Fibroblast of gingiva (primary cell): ENCODE measurements at places on chromosomes 2 and 18.
A peak's percentile ranks its signal among the peaks of the same experiment; 100 is the strongest.

GRCh38 chr2:75556679-75557366 is 3.9 kb downstream of the EVA1A start:
- DNase-seq = no peak

DNA sequence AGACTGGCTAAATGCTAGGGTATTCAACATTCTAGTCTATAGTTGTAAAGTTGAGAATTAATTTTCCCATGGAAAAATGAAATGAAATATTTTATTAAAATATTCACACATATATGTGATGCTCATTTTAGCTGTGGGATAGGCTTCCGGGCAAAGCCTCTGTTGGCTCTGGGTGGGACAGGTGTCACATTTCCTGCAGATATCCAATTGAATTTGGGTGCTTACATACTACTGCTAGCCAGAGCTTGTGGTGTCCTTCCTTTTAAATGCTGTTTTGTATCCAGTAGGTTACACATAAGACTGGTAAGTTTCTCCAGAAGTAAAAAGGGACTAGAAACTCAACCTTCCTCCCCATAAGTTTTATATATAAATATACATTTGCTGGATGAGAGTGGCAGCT is 73.8 kb downstream of the RPRM start:
- DNase-seq = no peak

GRCh38 chr2:5368263-5368662 is 323.9 kb upstream of the SOX11 start:
- no peak for DNase-seq

DNA sequence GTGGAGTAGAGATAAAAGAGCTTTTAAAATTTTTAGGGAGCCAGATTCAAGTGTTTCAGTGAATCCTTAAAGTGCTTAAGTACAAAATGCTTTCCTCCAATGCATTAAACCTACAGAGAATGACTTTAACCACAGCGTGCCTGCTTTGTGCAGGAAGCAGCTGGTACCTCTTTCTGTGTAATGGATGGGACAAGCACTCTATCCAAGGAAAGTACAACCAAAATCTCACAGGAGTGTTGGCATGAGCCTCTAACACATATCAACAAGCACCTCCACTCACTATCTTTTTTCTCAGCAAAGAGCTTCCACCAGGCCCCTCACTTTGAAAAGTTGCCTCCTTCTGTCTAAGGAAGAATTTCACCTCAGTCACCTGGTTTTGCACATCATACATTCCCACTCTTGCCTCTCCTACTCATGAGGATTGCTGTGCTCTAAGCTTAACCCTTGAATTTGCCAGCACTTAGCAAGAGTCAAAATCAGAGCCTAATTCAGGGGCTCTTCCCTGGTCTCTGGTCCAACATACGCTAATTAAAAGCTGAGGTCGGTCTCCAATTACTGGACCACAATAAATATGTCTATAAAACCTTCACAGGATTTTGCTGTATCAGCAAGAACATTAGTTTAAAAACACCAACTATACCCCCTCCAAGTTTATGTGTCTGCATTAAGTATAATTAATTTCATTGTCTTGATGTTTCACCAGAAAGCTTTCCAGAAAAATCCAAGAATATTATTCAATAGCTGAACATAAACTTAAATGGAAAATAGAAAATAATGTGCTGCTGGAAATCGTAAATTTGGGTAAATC is 68.9 kb downstream of the ZNF521 start:
- no peak for DNase-seq

DNA sequence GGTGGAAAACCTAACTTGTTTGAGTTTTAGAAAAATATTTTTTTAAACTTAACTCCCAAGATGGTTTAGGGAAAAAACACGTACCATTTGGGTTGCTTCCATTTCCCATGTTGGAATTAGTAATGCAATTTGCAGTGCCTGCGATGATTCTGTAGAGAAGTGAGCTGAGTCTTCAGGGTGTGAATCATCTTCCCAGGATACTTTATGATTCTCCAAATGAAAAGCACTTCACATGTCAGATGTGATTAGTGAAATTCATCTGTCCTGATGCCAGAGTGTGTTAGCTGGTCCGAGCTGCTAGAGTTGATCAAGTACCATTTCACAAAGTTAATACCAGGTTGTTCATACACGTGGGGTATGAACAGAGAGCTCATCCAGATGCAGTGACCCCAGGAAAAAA is 59.1 kb downstream of the ACOXL start:
- DNase-seq = no peak

- DNase-seq = peak; percentile 7
These were observed 598 bp downstream of the CCDC93 start for GRCh38 chr2:118013221-118013723.

- no peak for DNase-seq
These were observed 785.8 kb downstream of the RNF144A start for GRCh38 chr2:7703048-7703447.

GRCh38 chr18:23384778-23385736 is 68.0 kb upstream of the RIOK3 start:
- DNase-seq = no peak

- no peak for DNase-seq
These were observed at the start of gene KIF1A for GRCh38 chr2:240819858-240820606. TSS of gene KIF1A (minus strand) at chr2:240820219. CDS start at chr2:240797752, 22,467 bp downstream.

- no peak for DNase-seq
These were observed 286.2 kb downstream of the TMX3 start for GRCh38 chr18:68428661-68429060.

- DNase-seq = no peak
These were observed 73.3 kb downstream of the TXNL1 start for GRCh38 chr18:56565046-56565445.

DNA sequence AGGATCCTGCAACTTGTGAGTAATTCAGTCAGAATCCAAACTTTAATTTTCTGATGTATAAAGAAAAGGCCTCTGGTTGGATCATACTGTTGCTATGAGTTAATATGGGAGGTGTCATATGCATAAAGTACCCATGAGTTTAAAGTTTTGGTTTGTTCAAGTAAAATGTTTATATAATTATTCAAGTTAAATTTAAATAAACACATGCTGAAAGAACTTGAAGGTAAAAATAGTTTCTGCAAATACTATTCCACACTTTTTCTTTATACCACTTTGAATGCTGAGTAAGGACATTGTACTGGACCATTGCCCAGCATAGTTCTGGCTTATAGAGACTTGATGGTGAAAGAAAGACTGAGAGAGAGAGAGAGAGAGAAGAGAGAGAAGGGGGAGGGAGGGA is 30.7 kb downstream of the PKP4 start:
- peak; percentile 71 for DNase-seq

GRCh38 chr2:67799886-67800285 is 262.9 kb downstream of the C1D start:
- DNase-seq = no peak

DNA sequence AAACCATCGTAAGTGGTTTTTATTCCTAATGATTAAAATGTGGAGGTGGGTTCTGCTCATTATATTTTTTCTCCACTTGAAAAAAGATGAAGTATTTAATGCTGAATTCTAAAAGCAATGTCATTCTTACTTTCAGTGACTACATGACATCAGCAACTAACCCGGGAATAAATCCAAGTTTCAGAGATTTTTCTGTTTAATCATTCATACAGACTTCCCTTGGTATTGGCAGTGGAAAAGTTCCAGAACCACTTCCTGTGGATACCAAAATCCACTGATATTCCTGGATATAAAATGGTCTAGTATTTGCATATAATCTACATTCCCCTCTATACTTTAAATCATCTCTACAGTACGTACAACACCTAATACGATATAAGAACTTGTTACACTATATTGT is 128.6 kb downstream of the ZNF532 start:
- peak; percentile 88 for DNase-seq

DNA sequence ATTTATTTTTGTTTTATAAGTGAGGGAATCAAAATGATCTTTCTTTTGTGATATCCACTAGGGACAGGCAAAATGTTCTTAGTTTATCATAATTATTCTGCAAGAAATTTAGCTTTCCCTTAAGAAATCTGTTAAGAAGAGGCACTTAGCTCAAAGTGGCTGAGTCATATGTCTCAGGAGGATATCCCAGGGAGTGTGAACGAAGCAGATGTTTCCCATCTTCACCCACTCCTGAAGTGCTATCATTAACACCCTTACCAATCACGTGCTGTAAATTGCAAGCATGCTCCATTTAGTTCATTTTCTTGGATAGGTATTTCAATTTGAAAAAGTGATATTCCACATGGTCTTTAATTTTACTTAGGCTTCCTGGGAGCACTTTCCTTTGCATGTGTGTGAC is 774.3 kb upstream of the TMEFF2 start:
- DNase-seq = no peak

DNA sequence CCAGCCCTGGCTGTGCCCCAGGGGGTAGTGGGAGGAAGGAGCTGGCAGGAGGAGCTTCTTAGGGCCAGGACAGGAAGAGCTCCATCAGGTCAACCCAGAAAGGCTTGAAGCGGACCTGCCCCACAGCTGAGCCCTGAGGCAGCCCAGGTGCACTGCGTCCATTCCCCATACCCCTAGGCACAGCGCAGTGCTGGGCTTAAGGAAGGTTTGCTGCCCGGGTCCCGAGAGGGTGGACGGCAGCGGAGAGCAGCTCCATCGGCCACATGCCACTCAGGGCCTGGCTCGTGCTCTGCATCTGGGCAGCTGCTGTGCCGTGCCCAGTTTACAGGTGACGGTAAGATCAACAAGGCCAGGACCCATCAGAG is 26.4 kb downstream of the DNMT3A start:
- DNase-seq = no peak

- DNase-seq = peak; percentile 7
These were observed 13.5 kb downstream of the LMAN1 start for GRCh38 chr18:59345556-59345955.

GRCh38 chr18:57918601-57919000 is 115.5 kb upstream of the ATP8B1 start:
- no peak for DNase-seq

GRCh38 chr18:50199921-50200320 is 5.0 kb upstream of the MYO5B start:
- no peak for DNase-seq

DNA sequence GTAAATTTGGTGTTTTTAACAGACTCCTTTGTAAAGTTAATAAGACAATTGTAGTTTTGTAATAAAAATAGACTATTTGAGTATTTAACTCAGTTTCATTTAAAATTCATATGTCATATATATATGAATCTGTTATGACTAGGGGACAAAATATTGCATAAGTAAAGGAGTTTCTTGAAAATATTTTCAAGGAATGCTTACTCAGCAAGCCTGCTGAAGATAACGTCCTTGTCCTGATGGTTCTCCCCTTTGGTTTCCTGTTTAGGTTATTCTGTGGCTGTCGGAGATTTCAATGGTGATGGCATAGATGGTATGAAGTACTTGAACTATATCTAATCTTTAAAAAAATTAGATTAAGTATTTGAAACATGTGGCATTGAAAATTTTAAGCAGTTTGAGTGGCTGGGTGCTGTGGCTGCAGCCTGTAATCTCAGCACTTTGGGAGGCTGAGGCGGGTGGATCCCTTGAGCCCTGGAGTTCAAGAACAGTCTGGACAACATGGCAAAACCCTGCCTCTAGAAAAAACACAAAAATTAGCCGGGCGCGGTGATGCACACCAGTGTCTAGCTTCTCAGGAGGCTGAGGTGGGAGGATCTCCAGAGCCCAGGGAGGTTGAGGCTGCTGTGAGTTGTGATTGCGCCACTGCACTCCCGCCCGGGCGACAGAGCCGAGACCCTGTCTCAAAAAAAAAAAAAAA is 47.1 kb downstream of the ITGAV start:
- DNase-seq = no peak

GRCh38 chr18:13054336-13054735 is 63.2 kb downstream of the CEP192 start:
- no peak for DNase-seq

GRCh38 chr2:98508709-98509066 is 64.0 kb downstream of the INPP4A start:
- peak; percentile 16 for DNase-seq

- no peak for DNase-seq
These were observed 110.6 kb downstream of the DPP10 start for GRCh38 chr2:114553027-114553426.
